ENCODE measurements at places on chromosomes 11 and 22.

DNA sequence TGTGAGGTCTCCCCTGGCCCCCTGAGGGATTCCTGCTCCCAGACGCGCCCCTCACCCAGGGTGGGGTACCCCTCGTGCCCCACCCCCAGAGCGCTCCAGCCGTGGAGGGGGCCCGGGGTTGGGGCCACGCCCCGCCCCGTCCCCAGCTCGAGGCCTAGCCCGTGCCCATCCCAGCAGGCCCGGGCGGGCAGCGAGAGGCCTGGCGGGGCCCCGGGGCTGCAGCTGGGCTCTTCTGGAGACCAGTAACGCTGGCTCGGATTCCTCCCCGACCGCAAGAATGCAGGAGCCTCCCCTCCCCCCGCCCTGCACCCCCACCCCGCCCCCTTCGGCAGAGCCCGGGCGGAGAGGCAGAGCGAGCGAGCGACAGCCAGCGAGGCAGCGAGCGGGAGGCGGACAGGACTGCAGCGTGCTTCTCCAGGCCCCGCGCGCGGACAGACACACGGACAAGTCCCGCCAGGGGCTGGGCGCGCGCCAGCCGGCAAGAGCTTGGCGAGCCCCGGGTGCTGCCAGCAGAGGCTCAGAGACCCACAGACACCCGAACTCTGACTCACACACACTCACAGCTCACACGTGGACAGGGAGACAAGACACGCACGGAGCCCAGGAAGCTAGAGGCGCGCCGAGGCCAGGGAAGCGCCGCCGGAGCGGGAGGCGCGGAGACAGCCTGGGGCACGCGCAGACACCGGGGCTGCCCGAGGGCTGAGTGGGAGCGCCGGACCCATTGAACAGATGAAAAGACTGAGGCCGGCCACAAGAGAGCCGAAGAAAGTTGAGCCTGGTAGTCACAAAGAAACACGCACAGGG, 15.2 kb downstream of the BCL9L start:
- DNase-seq = peak; percentile 82

- DNase-seq = peak; percentile 17
These were observed 40.9 kb downstream of the TCF20 start for GRCh38 chr22:42229455-42230149.

DNA sequence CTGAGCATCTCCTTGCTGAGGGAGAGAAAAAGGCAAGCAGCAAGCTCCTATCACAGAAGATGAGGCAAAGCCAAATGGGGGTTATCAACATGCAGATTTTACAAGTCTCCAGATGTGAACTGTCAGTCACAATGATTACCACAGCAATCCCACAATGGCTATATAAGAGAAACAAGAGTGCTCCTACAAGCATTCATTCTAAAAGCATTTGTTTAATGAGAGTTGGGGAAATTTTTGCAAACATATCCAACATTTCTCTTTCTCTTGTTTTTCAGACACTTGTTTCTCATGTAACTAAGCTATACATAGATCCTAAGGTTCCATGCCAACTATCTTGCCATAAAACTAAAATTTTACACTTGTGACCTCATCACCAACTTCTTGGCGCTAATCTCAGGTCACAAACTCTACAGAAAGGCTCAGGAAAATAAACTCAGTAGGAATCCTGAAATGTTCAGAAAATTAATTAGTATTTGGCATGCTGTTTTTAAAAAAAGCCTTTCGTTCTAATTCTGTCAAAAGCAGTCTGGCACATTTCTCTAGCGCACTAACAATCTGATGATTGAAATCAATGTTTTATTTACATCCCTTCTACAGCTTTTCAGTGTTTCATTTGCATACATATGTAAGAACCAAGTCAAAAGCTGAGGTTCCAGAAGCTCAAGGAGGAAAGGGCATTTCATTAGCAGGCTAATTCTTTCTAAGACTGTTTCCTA, 199.5 kb downstream of the TTC28 start:
- DNase-seq = no peak

GRCh38 chr11:77233011-77233410, 68.5 kb downstream of the GDPD4 start:
- DNase-seq = no peak

- DNase-seq = peak; percentile 94
These were observed 26.8 kb downstream of the RPL3 start for GRCh38 chr22:39292561-39293074.

DNA sequence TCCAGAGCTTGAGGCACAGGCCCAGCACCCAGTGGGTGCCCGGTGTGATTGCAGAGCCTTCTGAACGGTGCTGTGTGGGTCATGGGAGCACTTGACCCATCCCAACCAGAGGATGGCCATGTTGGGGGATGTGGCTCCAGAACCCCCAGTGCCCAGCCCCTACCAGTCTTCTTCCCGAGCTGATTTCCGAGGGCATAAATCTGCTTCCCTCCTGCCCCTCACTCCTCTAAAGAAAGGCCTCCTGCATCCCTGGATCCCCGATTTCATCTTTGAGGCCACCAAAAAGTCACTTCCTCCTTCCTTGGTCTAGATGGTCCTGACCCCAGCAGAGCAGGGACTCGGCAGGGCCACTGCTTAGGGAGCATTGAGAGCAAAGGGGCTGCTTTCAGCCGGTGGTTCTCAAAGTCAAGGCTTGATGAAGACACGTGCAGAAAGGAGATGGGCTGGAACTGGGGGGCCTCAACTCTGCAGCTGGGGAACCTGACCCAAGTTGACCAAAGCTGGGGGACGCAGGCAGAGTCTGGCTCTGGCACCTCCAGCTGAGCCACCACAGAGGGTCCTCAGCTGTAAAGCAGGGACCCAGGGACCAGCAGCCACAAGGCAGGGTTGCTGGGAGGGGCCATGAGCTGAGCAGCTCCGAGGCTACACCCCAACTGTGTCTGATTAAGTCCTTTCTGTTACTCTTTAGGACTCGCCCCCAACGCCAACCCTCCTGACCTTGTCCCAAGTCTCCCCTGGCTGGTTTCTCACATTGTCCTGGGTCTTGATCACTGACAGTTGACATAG, 56.6 kb downstream of the LINC01488 start:
- DNase-seq = no peak

DNA sequence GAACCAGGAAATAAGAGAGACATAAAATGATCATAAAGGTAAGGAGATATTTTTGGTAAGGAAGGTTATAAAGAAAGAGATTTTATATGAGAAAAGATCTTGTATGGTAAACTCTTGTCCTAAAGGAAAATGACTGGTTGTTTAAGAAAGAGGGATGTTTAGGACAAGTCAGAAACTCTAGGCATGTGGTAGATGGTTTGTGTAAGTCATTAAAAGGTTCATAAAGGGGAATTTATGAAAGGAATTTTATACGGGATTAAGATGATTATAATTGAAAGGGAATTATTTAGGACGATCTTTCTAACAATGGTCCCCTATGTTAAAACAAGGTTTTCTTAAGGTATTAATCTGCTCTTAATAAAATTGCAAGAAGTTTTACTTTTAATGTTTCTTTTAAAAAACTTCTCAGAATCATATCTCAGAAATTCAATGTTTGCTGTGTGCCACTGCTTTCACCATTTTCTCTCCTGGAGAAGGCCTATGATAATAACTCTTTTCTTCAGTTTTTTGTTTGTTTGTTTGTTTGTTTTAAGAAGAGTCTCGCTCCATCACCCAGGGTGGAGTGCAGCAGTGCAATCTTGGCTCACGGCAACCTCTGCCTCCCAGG, 13.8 kb upstream of the FBLN1 start:
- no peak for DNase-seq

DNA sequence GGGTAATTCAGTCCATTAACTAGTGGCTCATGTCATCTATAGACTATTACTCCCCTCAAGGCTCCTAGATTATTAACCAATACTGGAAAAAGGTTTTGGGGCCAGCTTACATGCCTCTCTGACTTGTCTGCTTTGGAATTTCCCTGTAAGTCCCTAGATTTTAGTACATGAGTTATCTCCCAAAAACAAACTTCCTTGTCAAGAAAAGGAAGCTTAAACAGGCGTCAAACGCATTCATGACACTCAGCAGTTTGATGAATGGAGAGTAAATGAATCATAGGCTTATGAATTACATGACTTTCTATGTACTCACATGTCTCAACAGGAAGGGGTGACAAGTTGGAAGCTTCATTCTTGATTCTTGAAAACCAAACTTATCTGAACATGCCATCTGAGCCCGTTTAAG, 70.8 kb downstream of the BLID start:
- DNase-seq = no peak

- DNase-seq = no peak
These were observed 251.3 kb downstream of the SBF2 start for GRCh38 chr11:10042699-10043098.

GRCh38 chr11:44773351-44773965, 46.7 kb downstream of the TSPAN18 start:
- DNase-seq = no peak

- DNase-seq = no peak
These were observed 75.8 kb downstream of the TRMU start for GRCh38 chr22:46411347-46411746.

GRCh38 chr11:47552056-47552565, 821 bp downstream of the CELF1 start:
- DNase-seq = no peak

DNA sequence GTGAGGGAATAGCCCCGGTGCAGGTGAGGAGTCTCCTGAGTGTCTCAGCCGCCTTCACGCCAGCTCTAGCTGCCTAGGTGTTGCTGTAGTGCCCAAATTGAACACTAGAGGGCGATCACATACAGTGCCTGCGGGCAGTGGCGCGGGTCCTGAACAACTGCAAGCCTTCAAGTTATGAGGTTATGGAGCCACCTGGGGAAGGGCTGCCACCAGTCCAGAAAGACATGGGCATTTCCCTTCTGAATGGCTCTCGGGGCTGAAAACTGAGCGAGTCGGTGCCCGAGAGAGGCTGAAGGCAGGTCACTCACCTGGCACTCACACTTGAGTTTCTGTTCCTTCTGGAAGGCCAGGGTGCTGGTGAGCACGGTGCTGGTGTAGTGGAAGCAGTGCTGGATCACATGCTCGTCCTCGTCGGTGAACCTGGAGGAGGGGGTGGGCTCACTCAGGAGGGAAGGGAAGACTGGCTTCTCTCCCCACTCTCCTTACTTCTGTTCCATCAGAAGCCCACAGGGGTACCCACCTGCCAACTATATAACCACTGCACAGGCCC, 88.4 kb downstream of the PDE2A start:
- DNase-seq = peak; percentile 71

DNA sequence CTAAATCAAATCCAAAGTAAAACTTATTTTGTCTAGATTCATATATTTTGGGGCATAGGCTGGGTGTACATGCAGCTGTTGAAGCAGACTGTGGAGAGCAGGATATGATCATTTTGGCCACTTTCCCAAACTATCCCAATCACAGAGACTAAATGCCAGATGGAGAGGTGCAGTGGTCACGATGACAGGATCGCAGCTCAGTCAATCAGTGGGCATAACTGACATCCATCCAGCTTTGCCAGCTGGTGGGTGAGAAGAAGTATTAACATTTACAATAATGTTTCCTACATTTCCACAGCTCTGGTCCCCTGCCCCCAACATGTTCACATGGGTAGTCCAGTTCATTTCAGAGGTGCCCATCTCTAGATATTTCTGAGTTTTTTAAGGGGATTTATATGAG, 255.5 kb upstream of the SESN3 start:
- DNase-seq = no peak

GRCh38 chr22:38180841-38181452, 683 bp downstream of the PLA2G6 start:
- DNase-seq = no peak

GRCh38 chr11:20536784-20537183, 62.6 kb upstream of the SLC6A5 start:
- no peak for DNase-seq

DNA sequence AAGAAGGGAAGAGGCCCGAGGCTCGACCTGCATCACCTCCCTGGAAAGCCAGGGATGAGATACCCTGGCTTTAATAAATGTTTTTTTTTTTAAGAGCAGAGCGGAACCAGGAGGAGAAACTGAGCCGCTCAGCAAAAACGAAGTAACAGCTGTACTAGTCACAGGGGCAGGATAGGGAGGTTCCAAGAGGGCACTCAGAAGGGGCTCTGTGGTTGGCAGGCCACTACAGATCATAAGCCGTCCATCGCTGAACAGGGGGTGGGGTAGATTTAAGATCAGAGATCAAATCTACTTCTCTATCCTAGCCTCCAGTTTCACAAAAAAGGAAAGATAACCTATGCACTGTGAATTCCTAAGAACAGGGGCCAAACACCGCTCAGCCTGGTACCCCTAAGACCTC, 625 bp downstream of the EIF3D start:
- no peak for DNase-seq

- no peak for DNase-seq
These were observed 47.6 kb upstream of the KCNQ1OT1 start for GRCh38 chr11:2747248-2748027.

- no peak for DNase-seq
These were observed 85.2 kb upstream of the GRAMD1B start for GRCh38 chr11:123344790-123345357.

GRCh38 chr11:117459979-117460300, 132.3 kb downstream of the CEP164 start:
- DNase-seq = no peak

DNA sequence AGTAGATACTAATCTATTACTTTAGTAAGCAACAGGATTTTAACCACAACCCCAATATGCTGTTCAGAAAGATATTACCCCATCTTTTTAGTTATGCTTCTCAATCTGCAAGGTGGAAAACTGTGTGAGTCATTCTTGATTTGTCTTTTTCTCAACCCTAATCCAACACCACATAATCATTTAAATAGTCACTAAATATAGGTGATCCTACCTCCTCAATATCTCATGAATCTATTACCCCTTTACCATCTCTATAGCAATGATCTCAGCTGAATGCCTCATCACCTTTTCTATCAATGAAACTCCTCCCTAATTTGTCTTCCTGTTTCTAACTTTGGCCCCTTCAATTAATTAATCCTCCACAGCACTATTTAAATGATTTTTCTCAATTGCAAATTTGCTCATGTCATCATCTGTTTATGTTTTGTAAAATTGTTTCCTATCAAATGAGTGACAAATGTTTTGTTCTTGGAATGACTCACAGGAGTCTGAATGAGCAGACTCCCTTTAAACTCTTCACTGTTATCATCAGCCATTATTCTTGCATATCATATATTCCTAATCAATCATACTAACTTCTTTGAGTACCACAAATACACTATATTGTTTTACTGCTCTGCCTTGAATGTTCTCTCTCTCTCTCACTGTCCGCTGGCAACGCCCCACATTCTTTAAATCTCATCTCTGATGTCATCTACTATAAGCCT, 26.1 kb downstream of the SNX19 start:
- DNase-seq = no peak

DNA sequence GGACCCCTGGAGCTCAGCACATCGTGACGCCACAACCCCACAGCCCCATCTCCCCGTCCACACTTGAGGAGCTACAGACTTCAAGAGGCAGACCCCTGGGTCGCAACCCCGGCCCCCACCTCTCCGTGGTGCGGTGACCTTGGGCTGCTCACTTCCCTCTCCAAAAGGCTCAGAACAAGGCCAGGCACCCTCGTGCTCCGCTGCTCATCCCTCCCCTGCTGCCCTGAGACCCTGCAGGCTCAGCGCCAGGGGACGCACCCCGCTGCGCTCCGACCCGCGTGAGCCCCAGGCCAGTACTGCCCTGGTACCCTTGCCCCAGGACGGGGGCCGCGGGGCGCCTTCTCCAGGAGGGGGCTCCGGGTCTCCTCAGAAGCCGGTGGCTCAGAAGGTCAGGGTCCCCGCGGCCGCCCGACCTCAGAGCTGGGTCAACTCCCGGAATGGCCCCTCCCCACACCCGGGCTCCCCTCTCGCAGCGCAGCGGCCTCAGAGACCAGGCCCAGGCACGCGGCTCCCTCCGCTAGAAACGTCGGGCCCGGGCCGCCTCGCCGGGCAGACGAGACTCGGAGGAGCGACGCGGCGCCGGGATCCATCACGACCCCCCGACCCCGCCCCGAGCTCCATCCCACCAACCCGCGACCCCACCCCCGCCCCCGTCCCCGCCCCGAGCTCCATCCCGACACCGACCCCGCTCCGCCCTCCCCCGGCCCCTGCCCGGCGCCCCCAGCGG, 563 bp downstream of the GATD1 start:
- peak; percentile 14 for DNase-seq

Measured in heart right ventricle (tissue), 16 donors.